ENCODE measurements at places on chromosomes 1 and 21. TPM values are rescaled to one million over a fixed set of nuclear protein-coding genes. Genes with fewer than 3 reads are reported as not detected.

AQP10 gene
- 2.1 TPM for total RNA-seq

LPGAT1 gene
- total RNA-seq, result 47.8 TPM

PM20D1 gene
- total RNA-seq, result not detected

- no peak for DNase-seq
Observed at GRCh38 chr1:47280142-47280541, 33.8 kb downstream of the STIL start.

DNA sequence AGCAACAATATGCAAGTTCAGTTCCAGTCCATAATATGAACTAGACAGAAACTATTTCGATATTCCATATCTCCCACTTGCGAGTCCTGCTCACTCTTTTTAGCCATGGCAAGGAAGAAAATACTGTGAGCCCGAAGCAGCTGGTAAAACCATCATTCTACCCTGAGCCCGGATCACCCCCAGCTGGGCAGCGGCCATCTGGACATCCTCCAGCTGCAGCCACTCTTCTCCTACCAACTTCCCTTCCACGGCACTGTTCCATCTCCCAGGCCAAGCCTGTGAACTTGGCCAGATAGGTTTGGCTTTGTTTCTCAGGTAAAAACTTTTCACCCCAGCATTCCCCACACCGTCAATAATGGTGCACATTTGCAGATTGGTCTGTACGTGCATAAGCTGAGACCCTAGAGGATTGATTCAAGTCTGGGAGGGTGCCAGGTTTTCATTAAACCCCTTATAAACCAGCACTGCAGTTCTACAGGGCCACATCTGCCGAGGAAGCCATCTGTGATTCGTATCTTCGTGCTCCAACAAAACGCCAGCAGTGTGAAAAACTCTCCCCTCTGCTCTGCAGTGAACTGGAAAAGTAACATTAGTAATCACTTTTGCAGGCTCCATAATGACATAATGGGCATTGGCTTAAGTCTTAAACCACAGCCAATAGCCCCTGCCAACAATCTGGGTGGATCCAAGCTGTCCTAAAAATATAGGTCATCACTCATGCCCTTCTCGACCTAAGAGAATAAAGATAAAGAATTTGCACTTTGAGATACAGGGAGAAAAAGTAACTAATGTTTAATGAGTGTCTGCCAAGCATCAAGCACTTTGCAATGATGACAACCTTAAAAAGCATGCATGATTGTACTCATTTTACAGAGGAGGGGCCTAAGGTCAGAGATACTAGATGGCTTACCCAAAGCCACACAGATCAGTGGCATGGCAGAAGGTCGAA lies 205.1 kb downstream of the PLPP3 start:
- peak; percentile 36 for DNase-seq

H6PD gene
- 36.7 TPM for total RNA-seq

KISS1 gene
- 0.91 TPM for total RNA-seq

CD1D gene
- total RNA-seq, result 2.9 TPM

DNA sequence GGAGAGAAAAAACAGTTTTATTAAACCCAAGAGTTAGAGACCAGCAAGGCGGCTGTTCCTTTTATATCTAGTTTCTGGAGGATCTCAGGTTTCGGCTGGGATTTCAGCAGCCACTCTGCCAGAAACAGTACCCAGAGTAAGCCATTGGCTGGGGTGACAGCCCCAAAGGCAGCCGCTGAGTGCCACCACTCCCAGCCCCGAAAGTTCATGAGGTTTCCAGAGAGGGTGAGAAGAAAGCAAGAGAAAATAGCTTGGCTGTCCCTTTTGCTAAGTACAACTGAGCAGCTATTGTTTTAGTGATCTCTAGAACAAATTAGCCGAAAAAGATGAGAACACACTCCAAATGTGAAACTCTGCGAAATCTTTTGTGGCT lies 1.2 kb downstream of the SH3BGR start:
- DNase-seq, result no peak

CR1 gene
- total RNA-seq, result 5.1 TPM

DNA sequence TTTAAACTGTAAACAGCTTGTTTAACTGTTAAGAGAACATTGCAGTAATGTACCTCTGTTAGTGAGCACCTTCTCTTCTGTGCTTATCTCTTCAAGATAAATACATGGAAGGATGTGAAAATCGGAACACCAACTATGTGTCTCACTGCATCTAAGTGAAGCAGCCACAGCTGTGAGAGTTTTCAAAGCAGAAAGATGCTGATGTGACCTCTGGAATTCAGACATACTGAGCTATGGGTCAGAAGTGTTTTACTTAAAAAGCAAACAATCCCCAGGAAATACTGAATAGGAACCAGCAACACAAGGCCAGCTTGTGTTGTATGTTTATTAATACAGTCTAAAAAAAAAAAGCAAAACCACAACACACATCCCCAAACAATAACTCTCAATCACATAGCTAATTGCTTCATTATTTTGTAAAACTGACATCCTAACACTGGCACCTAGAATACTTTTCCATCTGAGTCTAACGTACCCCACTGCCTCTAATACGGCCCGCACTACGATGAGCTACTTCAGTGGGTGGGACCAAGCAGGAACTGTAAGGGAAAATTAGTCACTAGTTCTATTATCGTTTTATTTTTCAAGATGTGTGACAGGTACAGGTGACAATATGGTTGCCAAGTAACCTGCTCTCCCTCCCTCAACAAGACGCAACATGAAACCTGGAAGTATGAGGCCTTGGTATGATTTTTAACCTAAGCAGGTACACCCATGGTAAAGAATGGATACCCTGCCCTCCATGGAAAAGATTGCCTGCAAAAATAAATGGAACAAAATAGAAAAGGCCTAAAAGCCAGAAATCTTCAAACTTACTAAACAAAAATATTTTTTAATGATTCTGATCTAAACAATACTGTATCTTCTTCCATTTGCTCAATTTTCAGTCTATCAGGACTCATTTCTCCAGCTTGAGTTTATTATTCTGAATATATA lies 13.9 kb downstream of the ERRFI1 start:
- no peak for DNase-seq

DNA sequence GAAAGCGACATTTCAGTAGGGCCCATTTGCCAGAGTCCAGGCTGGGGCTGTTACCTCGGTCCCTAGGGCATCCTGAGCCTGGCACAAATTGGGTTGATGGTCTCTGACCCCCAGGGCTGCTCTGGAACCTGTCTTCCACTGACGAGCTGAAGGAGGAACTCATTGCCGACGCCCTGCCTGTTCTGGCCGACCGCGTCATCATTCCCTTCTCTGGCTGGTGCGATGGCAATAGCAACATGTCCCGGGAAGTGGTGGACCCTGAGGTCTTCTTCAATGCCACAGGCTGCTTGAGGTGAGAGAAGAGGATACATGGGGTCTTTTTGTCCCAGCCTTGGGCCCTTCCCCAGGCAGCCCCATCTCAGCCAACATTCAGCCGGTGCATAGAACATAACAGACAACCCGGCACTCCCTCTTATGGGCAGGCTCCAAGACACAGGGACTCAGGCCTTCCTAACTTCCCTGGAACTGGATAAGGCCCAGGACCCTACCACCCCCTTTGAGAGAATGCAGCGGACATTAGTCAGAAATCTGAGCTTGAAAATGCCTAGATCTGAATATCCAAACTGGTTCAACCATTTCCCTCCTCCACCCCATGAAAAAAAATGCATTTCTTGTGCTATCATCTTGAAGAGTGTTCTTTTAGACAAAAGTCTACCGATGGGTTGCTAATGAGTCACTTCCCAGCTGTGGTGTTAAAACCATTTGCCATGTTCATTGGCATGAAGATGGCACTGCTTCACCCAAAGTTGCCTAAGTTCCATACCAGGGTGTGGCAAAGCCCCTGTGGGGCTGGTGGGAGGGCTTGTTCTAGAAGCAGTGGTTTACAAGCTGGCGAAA lies 35.4 kb downstream of the PKP1 start:
- DNase-seq, result no peak

ILF2 gene
- total RNA-seq, result 99.2 TPM

GRCh38 chr1:71950579-71950978 lies 331.8 kb downstream of the NEGR1 start:
- DNase-seq, result no peak

- peak; percentile 75 for DNase-seq
Observed at GRCh38 chr1:208203127-208203847, 40.9 kb downstream of the PLXNA2 start.

IGSF21 gene
- total RNA-seq, result 2.0 TPM

DNA sequence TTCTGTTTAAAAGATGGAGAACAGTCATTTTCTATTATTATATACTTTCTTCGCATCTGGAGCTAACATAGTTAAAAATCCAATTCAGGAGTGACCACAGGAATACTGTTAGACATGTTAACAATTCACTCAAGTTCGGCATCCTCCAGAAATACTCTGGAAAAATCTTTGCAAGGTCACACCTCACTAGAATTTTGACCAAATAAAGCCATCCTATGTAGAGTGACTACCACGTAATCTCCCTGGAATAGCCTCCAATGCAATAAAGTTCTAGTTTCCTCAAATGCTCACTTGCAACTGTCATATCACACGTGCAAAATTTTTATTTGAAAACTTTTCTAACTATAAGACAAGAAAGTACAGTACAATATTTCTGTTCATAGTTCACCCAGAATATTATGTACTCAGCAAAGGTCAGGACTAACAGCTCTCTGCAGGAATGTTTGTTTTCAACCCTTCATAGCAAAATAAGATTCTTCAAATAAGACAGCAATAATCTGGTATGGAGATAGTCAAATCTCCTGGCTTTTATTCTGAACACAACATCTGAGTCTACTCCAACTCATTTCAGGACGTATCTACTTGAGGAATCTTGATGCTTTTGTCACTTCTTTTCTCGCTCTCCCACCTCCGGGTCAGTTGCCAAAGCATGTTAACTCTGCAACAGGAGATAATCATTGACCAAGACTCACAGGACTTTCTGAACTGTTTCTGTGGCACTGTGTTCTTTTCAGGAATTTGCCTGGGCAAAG lies 82.6 kb downstream of the GDAP2 start:
- no peak for DNase-seq

All from upper lobe of left lung (tissue), 6 donors.